NCI-H1105 treated with DMSO at 0.1 percent for 48 hours (cell line): ENCODE measurements at places on chromosomes 16 and 17.

- DNase-seq, result no peak
Measured at GRCh38 chr16:5560084-5560483, 462.5 kb upstream of the EEF2KMT start.

- DNase-seq, result no peak
Measured at GRCh38 chr17:8391711-8392110, 5.9 kb downstream of the RNF222 start.

- DNase-seq, result no peak
Measured at GRCh38 chr16:89759746-89760340, 38.5 kb downstream of the ZNF276 start.

DNA sequence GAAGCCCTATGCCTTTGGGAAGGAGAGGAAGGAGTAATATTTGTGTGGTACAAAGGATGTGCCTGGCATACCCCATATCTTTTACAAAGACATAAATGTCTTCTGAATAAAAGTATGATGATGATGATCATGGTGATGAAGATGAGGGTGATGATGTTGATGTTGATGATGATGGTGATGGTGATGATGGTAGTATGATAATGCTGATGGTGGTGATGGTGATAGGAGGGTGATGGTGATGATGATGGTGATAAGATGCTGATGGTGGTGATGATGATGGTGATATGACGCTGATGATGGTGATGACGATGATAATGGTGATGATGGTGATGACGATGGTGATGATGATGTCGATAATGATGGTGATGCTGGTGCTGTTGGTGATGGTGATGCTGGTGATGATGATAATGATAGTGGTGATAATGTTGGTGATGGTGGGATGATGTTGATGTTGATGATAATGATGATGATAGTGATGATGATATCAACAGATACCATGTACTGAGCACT lies 684.2 kb downstream of the WWOX start:
- DNase-seq, result no peak

- no peak for DNase-seq
Measured at GRCh38 chr16:80014241-80014939, 413.9 kb upstream of the MAF start.
